ENCODE measurements at places on chromosomes 7 and 10. TPM values are rescaled to one million over a fixed set of nuclear protein-coding genes. Genes with fewer than 3 reads are reported as not detected.

The POLD2 gene
- 64.5 TPM for total RNA-seq

The PPP1R9A gene
- 4.1 TPM for total RNA-seq

The FEZF1 gene
- not detected for total RNA-seq

The H2BK1 gene
- total RNA-seq = not detected

The CFAP43 gene
- not detected for total RNA-seq

The CYP2C19 gene
- total RNA-seq = 0.12 TPM

The UNCX gene
- total RNA-seq = not detected

DNA sequence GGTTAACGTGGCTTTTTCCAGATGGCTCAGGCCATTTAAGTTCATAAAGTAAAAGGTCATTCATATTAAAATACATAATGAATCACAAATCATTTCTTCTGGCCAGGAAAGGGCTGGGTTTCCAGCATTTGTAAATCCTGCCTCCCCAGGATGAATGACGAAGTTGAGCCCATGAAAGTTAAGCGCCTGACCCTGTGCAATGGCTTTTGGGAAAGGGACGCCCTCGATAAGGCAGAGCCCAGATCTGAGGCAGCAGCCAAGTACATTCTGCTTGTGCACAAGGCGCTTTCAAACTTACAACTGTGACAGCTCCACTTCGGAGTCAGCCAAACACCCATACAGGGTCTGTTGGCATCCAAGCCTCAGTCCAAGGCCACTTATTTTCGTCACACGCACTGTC, 2.8 kb downstream of the GIMAP6 start:
- H3K4me3 ChIP-seq = no peak overlapping the region
- no peaks in the 10 kb centered on the region for H3K36me3 ChIP-seq
- DNase-seq = no peak
- H3K27me3 ChIP-seq = no peaks in the 10 kb centered on the region
- H3K27ac ChIP-seq = no peak overlapping the region
- H3K4me1 ChIP-seq = no peaks in the 10 kb centered on the region

- no peak overlapping the region for H3K4me3 ChIP-seq
- no peak overlapping the region for H3K27ac ChIP-seq
- DNase-seq = no peak
- H3K36me3 ChIP-seq = no peaks in the 10 kb centered on the region
- H3K27me3 ChIP-seq = peaks cover 9% of the 10 kb centered on the region
- no peaks in the 10 kb centered on the region for H3K4me1 ChIP-seq
Observed at GRCh38 chr7:155122831-155123230, 52.7 kb downstream of the HTR5A start.

- no peak overlapping the region for H3K4me3 ChIP-seq
- H3K36me3 ChIP-seq = peaks cover 3% of the 10 kb centered on the region
- no peak overlapping the region for H3K27ac ChIP-seq
- no peaks in the 10 kb centered on the region for H3K27me3 ChIP-seq
- no peak for DNase-seq
- peaks cover 27% of the 10 kb centered on the region for H3K4me1 ChIP-seq
Observed at GRCh38 chr10:12631216-12631615, 281.9 kb downstream of the CAMK1D start.

- H3K27me3 ChIP-seq = no peaks in the 10 kb centered on the region
- no peak overlapping the region for H3K27ac ChIP-seq
- peaks cover 1% of the 10 kb centered on the region for H3K36me3 ChIP-seq
Observed at GRCh38 chr7:127770885-127771284, 118.9 kb downstream of the SND1 start.

GRCh38 chr7:31814187-31814586, 127.2 kb downstream of the PPP1R17 start:
- no peak for DNase-seq
- no peak overlapping the region for H3K27ac ChIP-seq
- no peaks in the 10 kb centered on the region for H3K27me3 ChIP-seq
- peaks cover 5% of the 10 kb centered on the region for H3K4me1 ChIP-seq
- H3K36me3 ChIP-seq = peaks cover 6% of the 10 kb centered on the region

GRCh38 chr7:23615331-23615730, 18.1 kb downstream of the CCDC126 start:
- H3K36me3 ChIP-seq = peaks cover 26% of the 10 kb centered on the region
- H3K27me3 ChIP-seq = no peaks in the 10 kb centered on the region
- H3K4me3 ChIP-seq = no peak overlapping the region
- peak overlapping the region; percentile 57 for H3K27ac ChIP-seq
- no peak for DNase-seq

- no peak overlapping the region for H3K27ac ChIP-seq
- peaks cover 5% of the 10 kb centered on the region for H3K36me3 ChIP-seq
- no peaks in the 10 kb centered on the region for H3K27me3 ChIP-seq
- H3K4me1 ChIP-seq = peaks cover 45% of the 10 kb centered on the region
- DNase-seq = no peak
Observed at GRCh38 chr10:113704637-113705343, 25.1 kb downstream of the CASP7 start.

DNA sequence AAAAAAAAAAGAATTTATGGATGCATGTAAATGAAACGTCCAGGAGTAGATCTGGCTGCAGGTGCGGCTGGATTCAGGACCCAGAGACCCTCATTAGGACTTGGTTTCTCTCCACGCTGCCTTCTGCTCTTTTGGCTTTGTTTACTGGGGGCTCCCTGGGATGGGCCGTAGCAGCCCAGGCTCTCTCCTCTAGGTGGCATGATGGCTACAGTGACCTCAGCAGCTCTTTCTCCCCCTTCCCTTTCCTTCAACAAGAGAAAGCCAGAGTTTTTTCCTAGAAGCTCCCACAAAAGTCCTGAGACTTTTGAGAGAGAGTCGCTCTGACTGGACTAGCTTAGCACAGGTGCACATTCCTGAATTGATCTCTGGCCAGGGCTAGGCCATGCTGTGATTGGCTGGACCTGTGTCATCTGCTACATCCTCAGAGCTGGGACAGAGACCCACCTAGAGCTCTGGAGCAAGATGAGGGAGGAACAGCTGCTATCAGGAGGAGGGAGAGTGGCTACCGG, 67.8 kb upstream of the PDCD4 start:
- H3K4me3 ChIP-seq = no peak overlapping the region
- H3K27ac ChIP-seq = peak overlapping the region; percentile 8
- peaks cover 2% of the 10 kb centered on the region for H3K36me3 ChIP-seq
- peaks cover 29% of the 10 kb centered on the region for H3K4me1 ChIP-seq
- no peak for DNase-seq

GRCh38 chr10:132611026-132611910, 73.7 kb downstream of the INPP5A start:
- DNase-seq = no peak
- peaks cover 16% of the 10 kb centered on the region for H3K4me1 ChIP-seq
- no peaks in the 10 kb centered on the region for H3K27me3 ChIP-seq
- H3K36me3 ChIP-seq = peaks cover 3% of the 10 kb centered on the region
- no peak overlapping the region for H3K4me3 ChIP-seq

GRCh38 chr7:116041615-116042014, 11.1 kb upstream of the TFEC start:
- H3K36me3 ChIP-seq = no peaks in the 10 kb centered on the region
- peaks cover 4% of the 10 kb centered on the region for H3K27me3 ChIP-seq
- no peak for DNase-seq
